ENCODE measurements at places on chromosomes 3 and 15. TPM values are rescaled to one million over a fixed set of nuclear protein-coding genes. Genes with fewer than 3 reads are reported as not detected.

- no peak overlapping the region for H3K27ac ChIP-seq
- H3K27me3 ChIP-seq: no peaks in the 10 kb centered on the region
- H3K4me3 ChIP-seq: no peak overlapping the region
- no peak for DNase-seq
Observed at GRCh38 chr15:51318382-51319150, 19.8 kb downstream of the CYP19A1 start.

GRCh38 chr3:31421314-31422048 is 111.2 kb upstream of the STT3B start:
- H3K27ac ChIP-seq: no peak overlapping the region
- no peaks in the 10 kb centered on the region for H3K4me1 ChIP-seq
- H3K27me3 ChIP-seq: no peaks in the 10 kb centered on the region
- H3K4me3 ChIP-seq: no peak overlapping the region

- no peak for DNase-seq
- no peak overlapping the region for H3K4me3 ChIP-seq
- peaks cover 15% of the 10 kb centered on the region for H3K4me1 ChIP-seq
Observed at GRCh38 chr15:78147566-78147965, 1.6 kb upstream of the IDH3A start.

DNA sequence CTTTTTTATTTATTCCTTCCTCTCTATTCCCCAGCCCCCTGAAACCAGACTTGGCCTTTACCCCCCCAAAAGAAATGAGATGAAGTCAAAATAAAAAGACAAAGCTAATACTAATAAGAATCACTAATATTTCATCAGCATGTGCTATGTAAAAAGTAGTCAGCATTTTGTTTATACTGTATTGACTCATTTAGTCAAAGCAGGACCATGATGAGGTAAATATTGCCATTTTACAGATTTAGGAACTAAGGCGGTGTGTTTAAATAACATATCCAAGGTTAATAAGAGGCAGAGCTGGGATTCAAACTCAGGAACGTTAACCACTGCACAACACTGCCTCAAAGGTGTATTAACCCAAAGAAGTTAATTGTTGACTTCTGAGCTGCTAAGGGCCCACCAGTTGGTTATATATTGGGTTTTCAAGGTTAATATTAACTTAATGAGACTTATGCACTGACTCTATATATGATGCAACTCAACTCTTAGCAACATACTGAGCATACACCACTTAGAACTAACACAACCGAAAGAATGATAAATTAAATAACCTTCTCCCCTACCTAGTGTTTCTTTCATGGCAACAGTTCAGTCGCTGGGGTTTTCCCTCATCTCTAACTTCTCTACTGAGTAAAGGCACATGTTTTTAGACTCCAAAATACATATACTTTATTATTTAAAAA is 34.7 kb downstream of the FOXP1 start:
- H3K36me3 ChIP-seq: no peaks in the 10 kb centered on the region
- H3K27me3 ChIP-seq: no peaks in the 10 kb centered on the region
- H3K4me3 ChIP-seq: no peak overlapping the region
- H3K4me1 ChIP-seq: no peaks in the 10 kb centered on the region
- H3K27ac ChIP-seq: no peak overlapping the region
- no peak for DNase-seq

DNA sequence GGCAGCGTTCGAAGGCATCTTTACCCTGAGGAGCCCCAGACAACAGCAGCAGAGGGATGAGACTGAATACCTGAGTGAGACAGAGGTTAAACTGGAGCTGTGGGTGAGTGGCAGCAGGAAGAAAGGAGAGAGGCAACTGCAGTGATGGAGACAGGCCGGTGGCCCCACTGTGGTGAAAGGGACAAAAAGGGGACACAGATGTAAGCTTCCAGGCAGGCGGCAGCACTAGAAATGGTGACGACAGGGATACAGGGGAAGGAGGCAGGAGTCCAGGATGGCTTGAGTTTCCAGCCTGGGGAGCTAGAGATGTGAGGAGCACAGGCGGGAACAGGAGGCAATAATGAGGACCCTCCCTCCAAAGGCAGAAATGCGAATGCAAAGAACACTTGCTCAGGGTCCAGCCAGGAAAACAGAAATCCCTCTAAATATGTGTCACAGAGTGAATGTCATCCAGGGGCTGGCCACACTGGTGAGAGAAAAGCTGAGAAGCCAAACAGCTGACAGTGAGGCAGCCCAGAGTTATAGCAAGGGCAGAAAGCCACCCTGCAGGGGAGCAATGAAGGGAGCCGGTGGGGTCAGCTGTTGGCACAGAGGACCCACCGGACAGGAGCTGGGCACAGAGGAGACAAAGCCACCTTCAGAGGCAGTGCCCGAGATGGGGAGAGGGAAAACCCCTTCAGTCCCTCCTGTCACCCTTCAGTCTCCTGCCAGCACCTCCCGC is 70.1 kb downstream of the TBC1D2B start:
- H3K27ac ChIP-seq: no peak overlapping the region
- H3K4me3 ChIP-seq: no peak overlapping the region
- H3K27me3 ChIP-seq: no peaks in the 10 kb centered on the region
- no peak for DNase-seq
- H3K36me3 ChIP-seq: peaks cover 4% of the 10 kb centered on the region

- H3K4me3 ChIP-seq: no peak overlapping the region
- no peak overlapping the region for H3K27ac ChIP-seq
- peaks cover 15% of the 10 kb centered on the region for H3K4me1 ChIP-seq
- H3K27me3 ChIP-seq: no peaks in the 10 kb centered on the region
- no peaks in the 10 kb centered on the region for H3K36me3 ChIP-seq
Observed at GRCh38 chr3:113776564-113776963, 29.7 kb downstream of the ATP6V1A start.

DNA sequence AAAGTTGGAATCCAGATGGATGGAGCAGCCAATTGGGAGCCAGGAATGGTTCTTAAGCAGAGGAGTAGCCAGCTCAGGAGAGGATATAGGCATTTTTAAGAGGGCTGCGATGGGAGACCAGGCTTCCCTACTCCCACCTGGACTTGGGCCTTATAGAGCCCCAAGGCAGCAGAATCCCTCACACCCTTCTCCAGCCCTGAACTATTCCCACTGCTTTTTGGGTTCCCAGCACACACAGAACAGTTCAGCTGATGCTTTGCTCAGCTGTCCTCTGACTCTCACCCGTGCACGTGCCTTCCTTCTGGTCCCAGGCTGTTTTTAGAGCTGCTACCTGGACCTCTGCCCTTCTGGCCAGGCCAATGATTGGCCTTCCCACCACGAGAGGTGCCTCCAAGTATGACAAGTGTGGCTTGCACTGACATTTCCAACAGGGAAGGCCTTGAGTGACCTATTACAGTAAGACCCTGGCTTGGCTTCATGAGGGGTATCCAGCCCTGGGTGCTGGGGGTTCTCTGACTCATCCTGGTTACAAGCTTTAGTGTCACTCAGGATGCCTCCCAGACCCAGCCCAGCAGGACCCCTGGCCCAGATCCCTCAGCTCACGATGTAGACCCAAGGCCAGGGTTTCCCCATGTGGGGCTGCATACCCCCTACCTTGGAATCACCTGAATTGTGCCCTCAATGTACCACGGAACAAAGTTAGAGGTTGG is 25.2 kb downstream of the NOX5 start:
- H3K4me1 ChIP-seq: no peaks in the 10 kb centered on the region
- H3K27me3 ChIP-seq: no peaks in the 10 kb centered on the region
- no peak overlapping the region for H3K4me3 ChIP-seq

ACP3 gene
- 5.4 TPM for total RNA-seq

SELENOS gene
- 77.2 TPM for total RNA-seq

SPATA16 gene
- not detected for total RNA-seq

NPAP1 gene
- 0.24 TPM for total RNA-seq

DNA sequence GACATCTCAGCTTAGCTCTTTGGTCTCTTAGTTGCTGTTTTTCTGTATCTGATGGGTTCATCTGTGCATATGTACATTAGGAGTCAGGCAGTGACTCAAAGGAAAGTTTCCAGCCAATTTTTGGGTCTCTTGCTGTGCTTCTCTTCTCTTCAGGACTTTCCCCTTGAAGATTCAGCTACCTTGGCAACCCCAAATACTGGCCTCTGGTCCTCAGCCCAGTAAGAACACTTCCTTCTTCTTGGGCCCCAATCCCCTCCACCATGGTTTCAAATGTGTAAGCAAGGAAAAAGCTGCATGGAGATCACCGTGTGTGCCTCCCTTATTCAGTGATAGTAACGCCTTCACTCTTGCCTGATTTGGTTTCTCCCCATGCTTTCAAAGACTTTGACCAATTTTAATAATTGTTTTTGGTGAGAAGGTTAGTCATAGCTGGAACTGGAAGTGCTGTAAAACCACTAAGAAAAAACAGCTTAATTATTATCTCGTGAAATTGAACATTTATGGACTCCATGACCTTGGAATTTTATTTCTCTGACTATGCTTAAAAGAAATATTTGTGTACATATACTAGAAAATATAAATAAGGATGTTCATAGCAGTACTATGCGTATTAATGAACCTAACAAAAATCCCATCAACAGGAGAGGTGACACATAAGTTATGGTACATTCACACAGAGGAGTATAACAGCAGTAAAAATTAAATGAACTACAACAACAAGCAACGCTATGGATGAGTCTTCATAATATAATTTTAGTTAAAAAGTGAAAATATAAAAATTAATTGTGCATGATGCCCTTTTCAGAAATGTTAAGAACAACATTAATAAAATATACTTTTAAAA is 125.3 kb upstream of the BCL6 start:
- no peaks in the 10 kb centered on the region for H3K4me1 ChIP-seq
- H3K36me3 ChIP-seq: no peaks in the 10 kb centered on the region
- no peaks in the 10 kb centered on the region for H3K27me3 ChIP-seq
- H3K27ac ChIP-seq: no peak overlapping the region

- H3K27ac ChIP-seq: no peak overlapping the region
- no peak for DNase-seq
- H3K4me3 ChIP-seq: no peak overlapping the region
Observed at GRCh38 chr3:157417247-157417646, 19.4 kb upstream of the PTX3 start.

RASSF1 gene
- total RNA-seq: 15.7 TPM

- H3K36me3 ChIP-seq: no peaks in the 10 kb centered on the region
- H3K4me1 ChIP-seq: no peaks in the 10 kb centered on the region
- DNase-seq: no peak
- no peaks in the 10 kb centered on the region for H3K27me3 ChIP-seq
- no peak overlapping the region for H3K27ac ChIP-seq
Observed at GRCh38 chr3:107962946-107963345, 127.9 kb downstream of the CD47 start.

GRCh38 chr3:21434310-21434709 is 316.7 kb downstream of the ZNF385D start:
- no peak overlapping the region for H3K27ac ChIP-seq
- 0 out of 2 replicates have a peak, but pooled peaks cover 5% of the 10 kb centered on the region for H3K4me1 ChIP-seq
- no peaks in the 10 kb centered on the region for H3K36me3 ChIP-seq
- no peaks in the 10 kb centered on the region for H3K27me3 ChIP-seq

- H3K4me1 ChIP-seq: peaks cover 9% of the 10 kb centered on the region
- H3K4me3 ChIP-seq: no peak overlapping the region
- no peaks in the 10 kb centered on the region for H3K27me3 ChIP-seq
- H3K36me3 ChIP-seq: no peaks in the 10 kb centered on the region
- H3K27ac ChIP-seq: no peak overlapping the region
Observed at GRCh38 chr3:157297328-157297915, 137.5 kb upstream of the CCNL1 start.

GRCh38 chr15:75455424-75455981 is 4.0 kb upstream of the SIN3A start:
- H3K27ac ChIP-seq: peak overlapping the region; percentile 94
- H3K27me3 ChIP-seq: no peaks in the 10 kb centered on the region

DNA sequence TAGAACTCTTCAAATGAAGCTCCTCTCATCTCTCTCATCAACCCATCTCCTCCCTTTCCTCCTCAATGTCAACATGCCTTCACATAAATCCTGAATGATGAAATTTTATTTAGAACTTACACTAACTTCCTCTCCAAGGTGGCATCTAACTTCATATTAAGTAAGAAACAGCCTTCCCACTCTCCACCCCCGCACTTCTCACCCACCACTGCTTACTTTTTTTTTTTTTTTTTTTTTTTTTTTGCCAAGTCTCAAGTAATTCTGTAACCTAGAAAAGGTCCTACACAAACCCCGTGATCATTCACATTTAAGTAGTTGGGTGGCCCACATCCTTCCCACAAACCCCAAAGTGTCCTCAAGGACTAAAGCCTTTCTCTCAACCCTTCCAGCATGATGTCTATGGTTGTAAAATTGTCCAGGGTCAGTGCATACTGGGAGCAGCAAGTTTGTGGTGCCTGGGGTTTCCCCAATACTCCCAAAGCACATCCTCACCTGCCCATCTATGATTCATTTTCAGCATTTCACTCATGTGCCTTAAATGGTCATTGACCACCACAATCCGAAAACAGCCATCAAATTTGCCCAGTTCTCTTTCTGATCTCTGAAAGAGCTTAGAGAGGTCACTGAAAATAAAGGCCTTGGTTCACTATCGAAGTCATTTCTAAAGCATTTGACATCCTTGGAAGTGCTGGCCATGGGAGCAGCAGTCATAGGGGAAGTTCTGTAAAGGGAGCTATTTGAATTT is 47.2 kb downstream of the CD86 start:
- H3K27ac ChIP-seq: no peak overlapping the region
- no peaks in the 10 kb centered on the region for H3K4me1 ChIP-seq
- no peaks in the 10 kb centered on the region for H3K36me3 ChIP-seq
- no peaks in the 10 kb centered on the region for H3K27me3 ChIP-seq
- H3K4me3 ChIP-seq: no peak overlapping the region

FSD2 gene
- 0.08 TPM for total RNA-seq

CHRNB4 gene
- 1.6 TPM for total RNA-seq

DNA sequence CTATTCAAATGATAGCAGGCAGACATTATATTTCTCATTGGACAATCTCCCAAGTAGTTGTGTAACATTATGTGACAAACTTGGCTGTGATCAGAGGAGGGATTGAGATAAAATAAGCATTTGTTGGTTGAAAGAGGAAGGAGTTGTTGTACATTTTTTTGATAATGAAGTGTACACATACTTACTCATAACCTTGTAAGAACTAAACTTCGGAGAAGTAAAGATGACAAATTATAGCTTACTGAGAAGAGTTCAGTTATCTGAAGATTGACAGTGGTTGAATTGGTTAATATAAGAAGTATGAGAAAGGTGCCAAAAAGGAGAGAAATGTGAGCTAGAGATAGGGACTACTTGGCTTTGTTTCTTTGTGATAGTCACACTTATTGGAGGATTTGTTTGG is 32.6 kb downstream of the STT3B start:
- DNase-seq: no peak
- H3K4me3 ChIP-seq: no peak overlapping the region
- peaks cover 57% of the 10 kb centered on the region for H3K4me1 ChIP-seq
- no peaks in the 10 kb centered on the region for H3K27me3 ChIP-seq
- H3K27ac ChIP-seq: no peak overlapping the region

GRCh38 chr15:99143655-99144610 is 39.1 kb downstream of the SYNM start:
- H3K36me3 ChIP-seq: no peaks in the 10 kb centered on the region
- H3K27ac ChIP-seq: peak overlapping the region; percentile 58
- DNase-seq: no peak
- H3K4me1 ChIP-seq: peaks cover 36% of the 10 kb centered on the region

GRCh38 chr15:26214290-26214689 is 351.2 kb upstream of the ATP10A start:
- H3K27ac ChIP-seq: no peak overlapping the region
- H3K27me3 ChIP-seq: no peaks in the 10 kb centered on the region
- no peaks in the 10 kb centered on the region for H3K36me3 ChIP-seq
- H3K4me3 ChIP-seq: no peak overlapping the region

AAGAB gene
- total RNA-seq: 42.8 TPM

SMCO1 gene
- not detected for total RNA-seq

GRCh38 chr3:57688291-57688690 is 4.6 kb downstream of the DENND6A start:
- no peaks in the 10 kb centered on the region for H3K27me3 ChIP-seq
- H3K4me1 ChIP-seq: peaks cover 13% of the 10 kb centered on the region
- no peak for DNase-seq
- H3K4me3 ChIP-seq: no peak overlapping the region
- no peaks in the 10 kb centered on the region for H3K36me3 ChIP-seq
- H3K27ac ChIP-seq: 0 out of 2 replicates have a peak overlapping the region, but pooled peaks have one; percentile 43

GRCh38 chr3:29454161-29454611 is 173.3 kb downstream of the RBMS3 start:
- H3K4me1 ChIP-seq: peaks cover 13% of the 10 kb centered on the region
- no peaks in the 10 kb centered on the region for H3K36me3 ChIP-seq
- no peaks in the 10 kb centered on the region for H3K27me3 ChIP-seq

CCR8 gene
- not detected for total RNA-seq

All from GM23338 (cell line).